A549 treated with GW870086 at 1 μM for 4 hours (cell line): ENCODE measurements at places on chromosomes 7 and 10. TPM values are rescaled to one million over a fixed set of nuclear protein-coding genes. Genes with fewer than 3 reads are reported as not detected.

The DDIT4 gene
- total RNA-seq, result 160 to 197 TPM (median 177 TPM) in 5 replicates

The NACAD gene
- total RNA-seq, result 0.10 to 0.28 TPM (median 0.23 TPM) in 5 replicates

The ELN gene
- total RNA-seq, result 0.06 to 0.16 TPM (median 0.08 TPM) in 5 replicates

The NPSR1 gene
- not detected in 5 replicates for total RNA-seq

The ABCC2 gene
- total RNA-seq, result 126 to 164 TPM (median 138 TPM) in 5 replicates

The BMS1 gene
- 22.4 to 27.2 TPM (median 22.9 TPM) in 5 replicates for total RNA-seq

The PRR15 gene
- 2.3 to 4.0 TPM (median 3.2 TPM) in 5 replicates for total RNA-seq

The NODAL gene
- total RNA-seq, result not detected in 5 replicates

The ZCWPW1 gene
- total RNA-seq, result 1.1 to 1.6 TPM (median 1.2 TPM) in 5 replicates

The KIFBP gene
- total RNA-seq, result 36.8 to 45.0 TPM (median 43.3 TPM) in 5 replicates

The JMJD1C gene
- total RNA-seq, result 14.7 to 23.4 TPM (median 22.0 TPM) in 5 replicates

The HBP1 gene
- total RNA-seq, result 12.0 to 21.2 TPM (median 19.2 TPM) in 5 replicates

The C7orf33 gene
- total RNA-seq, result not detected in 5 replicates

The ARHGEF35 gene
- 0.25 to 0.49 TPM (median 0.33 TPM) in 5 replicates for total RNA-seq

The IFIT3 gene
- 4.6 to 6.2 TPM (median 6.0 TPM) in 5 replicates for total RNA-seq

The INMT gene
- total RNA-seq, result not detected in 5 replicates

The MMP21 gene
- not detected in 5 replicates for total RNA-seq

The MARVELD1 gene
- 43.7 to 55.5 TPM (median 52.8 TPM) in 5 replicates for total RNA-seq

The ANXA7 gene
- 109 to 125 TPM (median 114 TPM) in 5 replicates for total RNA-seq

The TCERG1L gene
- not detected in 5 replicates for total RNA-seq

The UBE3C gene
- total RNA-seq, result 56.2 to 74.9 TPM (median 67.4 TPM) in 5 replicates

The SLC18A3 gene
- not detected in 5 replicates for total RNA-seq

The OR13A1 gene
- not detected in 5 replicates for total RNA-seq

The KCP gene
- 0.09 to 0.18 TPM (median 0.14 TPM) in 5 replicates for total RNA-seq

The PLAC9 gene
- total RNA-seq, result 0.38 TPM in 1 of 5 replicates, not detected in the others

The FBXO24 gene
- 0.15 to 0.51 TPM (median 0.34 TPM) in 5 replicates for total RNA-seq

The SPDYE8 gene
- not detected in 5 replicates for total RNA-seq

The HSPA12A gene
- total RNA-seq, result 9.3 to 12.5 TPM (median 11.2 TPM) in 5 replicates

The LRRC18 gene
- total RNA-seq, result not detected in 5 replicates

The CPA2 gene
- total RNA-seq, result 0.10 TPM in 1 of 5 replicates, not detected in the others

The AKR1C1 gene
- total RNA-seq, result 445 to 630 TPM (median 590 TPM) in 5 replicates

The CRYGN gene
- not detected in 5 replicates for total RNA-seq

The WDFY4 gene
- not detected in 5 replicates for total RNA-seq

The PDGFA gene
- 24.2 to 29.2 TPM (median 25.2 TPM) in 5 replicates for total RNA-seq

The SFTPA1 gene
- total RNA-seq, result not detected in 5 replicates

The CYP3A4 gene
- total RNA-seq, result 0.06 to 0.09 TPM in 2 of 5 replicates, not detected in the others

The CALHM3 gene
- 0.10 to 0.35 TPM (median 0.22 TPM) in 4 of 5 replicates, not detected in the other for total RNA-seq

The SEMA3D gene
- total RNA-seq, result 0.03 to 0.09 TPM (median 0.08 TPM) in 4 of 5 replicates, not detected in the other

The SLC18A2 gene
- 0.03 TPM in 1 of 5 replicates, not detected in the others for total RNA-seq

The TMEM176B gene
- total RNA-seq, result 0.11 TPM in 1 of 5 replicates, not detected in the others

The NUTM2E gene
- 0.23 to 0.87 TPM (median 0.43 TPM) in 5 replicates for total RNA-seq

The AMPH gene
- total RNA-seq, result 0.09 to 0.12 TPM (median 0.10 TPM) in 3 of 5 replicates, not detected in the others

The PDCD4 gene
- 22.3 to 30.7 TPM (median 25.1 TPM) in 5 replicates for total RNA-seq

The VPS37D gene
- 4.4 to 7.3 TPM (median 6.6 TPM) in 5 replicates for total RNA-seq

The SLC29A4 gene
- total RNA-seq, result 8.9 to 17.5 TPM (median 13.5 TPM) in 5 replicates

The ACBD7 gene
- 0.85 to 1.3 TPM (median 1.1 TPM) in 5 replicates for total RNA-seq

The ZNF775 gene
- 4.5 to 6.3 TPM (median 5.2 TPM) in 5 replicates for total RNA-seq

The CYP26C1 gene
- total RNA-seq, result not detected in 5 replicates

The FAM131B gene
- total RNA-seq, result 0.27 to 0.65 TPM (median 0.40 TPM) in 5 replicates

The TMEM196 gene
- total RNA-seq, result not detected in 5 replicates

The FGFBP3 gene
- 2.3 to 2.7 TPM (median 2.6 TPM) in 5 replicates for total RNA-seq

The FANK1 gene
- 2.3 to 3.4 TPM (median 2.9 TPM) in 5 replicates for total RNA-seq
